ENCODE measurements at places on chromosomes 3 and 15.
A peak's percentile ranks its signal among the peaks of the same experiment; 100 is the strongest.

GRCh38 chr3:29195056-29195455 is 85.8 kb upstream of the RBMS3 start:
- DNase-seq, result no peak

DNA sequence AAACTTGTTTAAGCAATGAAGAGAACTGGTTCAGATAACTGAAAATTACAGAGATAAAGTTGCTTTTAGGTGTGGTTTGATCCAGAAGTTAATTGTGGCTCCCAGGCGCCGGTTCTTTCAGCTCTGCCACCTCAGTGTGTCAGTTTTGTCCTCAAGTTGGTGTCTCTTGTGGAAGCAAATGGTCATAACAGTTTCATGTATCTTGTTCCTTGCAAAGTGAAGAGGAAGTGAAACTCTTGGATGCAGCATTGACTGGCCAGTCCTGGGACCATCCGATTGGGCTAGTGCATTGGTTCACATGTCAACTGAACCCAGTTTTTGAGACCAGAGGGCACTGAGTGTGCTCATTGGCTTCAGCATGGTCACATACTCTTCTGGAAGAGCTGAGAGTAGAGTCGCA is 181.4 kb upstream of the GRM7 start:
- no peak for DNase-seq

- DNase-seq, result no peak
These were observed 100.4 kb upstream of the PHLDB2 start for GRCh38 chr3:111758642-111759041.

DNA sequence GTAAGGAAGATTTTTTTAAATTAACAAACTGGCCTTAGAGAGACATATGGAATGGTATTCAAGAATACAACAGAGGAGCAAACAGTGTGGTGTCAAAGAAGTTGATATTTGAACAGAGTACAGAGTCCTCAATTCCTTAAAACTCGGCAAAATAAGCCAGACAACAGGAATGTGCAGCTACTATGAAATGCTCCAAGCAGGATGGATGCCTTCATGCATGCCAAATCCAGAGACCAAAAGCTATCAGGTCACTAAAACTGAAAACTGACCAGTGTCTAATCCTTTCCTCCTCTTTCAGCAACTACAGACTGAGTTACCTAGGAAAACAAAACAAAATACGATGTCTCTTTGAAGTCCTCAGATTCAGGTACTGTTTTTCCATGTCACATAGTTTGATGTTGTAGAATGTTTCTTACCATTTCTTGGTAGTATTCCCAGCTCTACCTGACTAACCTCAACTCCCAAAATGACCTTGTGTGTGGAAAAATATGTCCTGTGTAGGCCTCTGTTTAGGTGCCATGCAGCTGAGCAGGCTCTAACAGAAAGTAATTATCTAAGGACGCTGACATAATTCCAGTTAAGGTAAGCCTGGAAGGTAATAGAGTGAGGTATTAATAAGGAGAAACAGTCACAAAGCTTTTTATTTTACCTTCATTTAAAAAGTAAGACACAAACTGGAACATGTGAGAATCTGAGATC is 46.9 kb downstream of the TBL1XR1 start:
- DNase-seq, result no peak

DNA sequence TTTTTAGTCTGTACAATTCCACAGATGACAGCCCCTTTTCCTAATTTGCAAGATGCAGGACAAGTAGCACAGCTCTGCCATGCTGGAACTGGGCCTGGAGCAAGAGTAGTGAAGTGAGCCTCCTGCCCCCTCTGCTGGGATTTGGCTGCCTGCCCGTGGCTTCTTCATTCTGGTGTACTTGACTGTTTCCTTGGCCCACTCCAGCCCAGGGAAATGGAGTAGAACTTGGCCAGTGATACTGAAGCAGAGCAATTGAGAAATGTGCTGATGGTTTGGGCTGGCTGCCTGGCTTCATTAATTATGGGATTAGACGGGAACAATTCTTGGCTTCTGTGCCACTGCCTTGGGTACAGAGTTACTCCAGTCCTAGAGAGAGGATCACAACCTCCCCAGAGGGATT is 2.8 kb downstream of the GPD1L start:
- peak; percentile 89 for DNase-seq

DNA sequence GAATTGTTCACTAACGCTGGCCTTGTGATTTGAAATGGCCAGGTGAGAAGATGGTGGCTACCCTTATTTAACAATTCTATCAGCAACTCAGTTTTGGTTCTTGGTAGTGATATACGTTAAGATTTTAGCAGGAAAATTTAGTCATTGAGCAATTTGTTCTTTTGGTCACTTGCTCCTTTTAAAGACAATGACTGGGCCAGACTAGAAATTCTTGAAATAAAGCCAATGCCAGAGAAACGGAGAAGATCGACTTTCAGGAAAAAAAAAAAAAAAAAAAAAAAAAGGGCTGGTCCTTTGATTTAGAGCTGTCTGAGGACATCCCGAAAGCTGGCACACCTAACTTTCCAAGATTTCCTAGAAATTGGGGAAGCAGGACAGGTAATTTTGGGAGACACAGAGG is 178.5 kb downstream of the FNDC3B start:
- no peak for DNase-seq

DNA sequence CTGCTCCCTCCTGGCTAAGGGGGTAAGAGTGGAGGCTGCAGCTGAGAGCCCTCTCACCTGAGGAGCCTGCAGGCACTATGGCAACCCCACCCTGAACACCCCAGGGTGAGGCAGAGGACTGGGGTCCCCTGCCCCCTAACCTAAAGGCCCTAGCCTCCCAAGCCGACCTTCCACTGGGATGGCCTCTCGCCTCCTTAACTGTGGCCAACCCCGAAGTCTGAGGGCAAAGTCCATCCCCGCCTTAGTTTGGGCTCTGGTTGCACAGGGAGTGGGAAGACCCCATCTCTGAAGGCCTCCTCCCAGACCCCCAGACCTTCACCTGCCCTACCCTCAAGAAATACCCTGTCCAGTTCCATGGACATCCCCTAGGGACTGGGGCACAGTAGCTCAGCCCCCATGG is 100.6 kb upstream of the PRR23E start:
- DNase-seq, result no peak

- DNase-seq, result no peak
These were observed 19.8 kb upstream of the TNFSF10 start for GRCh38 chr3:172542999-172543398.

GRCh38 chr3:172659246-172660002 is 51.4 kb downstream of the NCEH1 start:
- DNase-seq, result no peak

- DNase-seq, result no peak
These were observed 10.9 kb upstream of the RFT1 start for GRCh38 chr3:53140847-53141845.

GRCh38 chr15:73607405-73607804 is 25.8 kb downstream of the NPTN start:
- DNase-seq, result no peak

- peak; percentile 80 for DNase-seq
These were observed 13.4 kb upstream of the NR2F2 start for GRCh38 chr15:96316953-96317629.

DNA sequence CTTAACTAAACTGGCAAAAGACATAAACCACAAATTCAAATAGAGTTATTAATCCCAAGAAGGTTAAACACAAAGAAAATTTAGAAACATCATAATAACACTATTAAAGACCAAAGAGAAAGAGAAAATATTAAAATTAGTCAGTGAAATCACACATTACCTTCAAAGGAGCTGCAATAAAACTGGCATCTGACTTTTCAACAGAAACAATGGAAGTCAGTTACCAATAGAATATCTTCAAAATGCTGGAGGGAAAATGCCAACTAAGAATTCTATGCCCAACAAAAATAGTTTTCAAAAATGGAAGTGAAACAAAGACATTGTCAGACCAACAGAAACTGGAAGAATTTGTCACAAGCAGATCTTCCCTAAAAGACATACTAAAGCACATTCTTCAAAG is 68.7 kb upstream of the RNF7 start:
- DNase-seq, result no peak

- no peak for DNase-seq
These were observed 222.7 kb downstream of the GAP43 start for GRCh38 chr3:115845986-115846385.

GRCh38 chr15:91336687-91337086 is 236.6 kb downstream of the SV2B start:
- no peak for DNase-seq

DNA sequence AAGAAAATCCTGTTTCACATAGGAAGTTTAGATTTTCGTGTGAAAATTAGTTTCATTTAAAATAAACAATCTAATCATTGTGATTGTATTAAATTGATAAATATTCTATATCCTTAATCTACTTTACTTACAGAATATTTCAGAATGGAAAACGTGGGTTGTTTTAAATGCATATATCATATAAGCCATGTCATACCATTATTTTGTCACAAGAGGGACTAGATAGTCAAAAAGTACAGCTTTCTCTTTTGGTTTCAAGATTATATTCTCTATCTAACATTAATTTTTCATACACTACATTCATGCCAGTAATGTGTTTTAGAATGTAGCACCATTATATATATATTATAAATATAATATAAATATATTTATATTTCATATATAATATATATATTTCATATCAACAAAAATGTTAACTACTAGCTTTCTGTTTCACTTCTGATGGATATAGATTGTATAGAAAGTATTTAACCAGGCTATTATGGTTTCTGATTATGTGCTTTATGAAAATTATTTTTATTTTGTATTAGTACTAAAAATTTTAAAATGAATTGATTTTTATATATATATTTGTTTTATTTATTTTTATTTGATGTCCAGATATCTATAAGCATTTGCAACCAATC is 45.3 kb downstream of the OSTN start:
- DNase-seq, result no peak

GRCh38 chr15:78107471-78107870 is 15.1 kb downstream of the SH2D7 start:
- DNase-seq, result no peak

DNA sequence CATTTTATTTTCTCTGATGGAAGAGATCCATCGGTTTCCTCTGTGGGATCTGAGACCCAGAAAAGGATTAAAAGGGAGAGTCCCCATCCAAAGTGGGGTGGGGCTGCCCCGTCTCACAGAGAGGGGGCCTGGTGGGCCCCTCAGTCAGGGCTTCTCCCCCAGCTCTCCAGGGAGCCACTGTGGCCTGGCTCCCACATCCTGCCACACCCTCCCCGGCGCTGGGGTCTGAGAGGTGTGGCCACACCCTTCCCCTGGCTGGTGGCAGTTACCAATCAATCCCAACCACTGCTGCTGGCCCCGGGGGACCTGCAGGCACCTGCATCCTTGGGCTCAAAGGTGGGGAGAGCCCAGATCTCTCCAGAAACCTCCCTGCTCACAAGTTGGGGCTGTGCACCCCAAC is 161.8 kb upstream of the IQSEC1 start:
- no peak for DNase-seq

- DNase-seq, result no peak
These were observed 70.7 kb downstream of the CYP19A1 start for GRCh38 chr15:51267703-51268083.

- no peak for DNase-seq
These were observed 16.5 kb downstream of the THBS1 start for GRCh38 chr15:39597336-39597735.

DNA sequence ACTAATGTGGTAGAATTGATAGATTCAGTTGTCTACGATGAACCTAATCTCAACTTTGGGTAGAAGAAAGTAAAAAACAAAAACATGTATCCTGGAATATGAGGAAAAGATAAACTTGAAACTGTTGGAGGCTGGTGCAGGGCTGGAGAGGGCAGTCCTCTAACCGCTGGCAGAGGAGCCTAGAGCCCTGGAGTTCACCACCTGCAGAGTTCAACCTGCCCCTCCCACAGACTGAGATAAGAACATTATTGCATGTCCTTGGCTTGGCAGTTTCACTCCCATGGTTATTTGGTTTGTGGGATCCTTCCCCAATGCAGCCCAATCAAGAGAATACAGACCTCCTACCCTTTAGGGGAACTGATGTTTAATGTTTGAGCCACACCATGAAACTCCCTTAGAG is 53.2 kb upstream of the GATM start:
- no peak for DNase-seq

DNA sequence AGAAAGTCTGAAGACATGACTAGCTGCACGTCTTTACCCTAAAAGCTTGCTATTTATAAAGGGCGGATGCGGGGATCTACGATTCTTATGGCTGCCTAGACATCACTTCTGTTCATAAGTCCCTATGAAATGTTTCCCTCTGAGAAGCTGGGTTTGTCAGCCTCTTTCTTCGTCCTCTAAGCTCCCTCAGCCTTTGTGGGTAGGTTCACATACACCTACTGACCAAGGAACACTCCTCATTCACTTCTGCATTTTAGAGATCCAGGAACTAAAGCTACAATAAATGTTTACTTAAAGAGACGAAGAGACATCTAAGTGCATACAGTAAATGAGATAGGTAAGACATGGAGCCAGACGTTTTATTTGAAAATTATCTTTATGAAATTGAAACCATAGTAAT is 16.7 kb upstream of the RAMAC start:
- DNase-seq, result no peak

DNA sequence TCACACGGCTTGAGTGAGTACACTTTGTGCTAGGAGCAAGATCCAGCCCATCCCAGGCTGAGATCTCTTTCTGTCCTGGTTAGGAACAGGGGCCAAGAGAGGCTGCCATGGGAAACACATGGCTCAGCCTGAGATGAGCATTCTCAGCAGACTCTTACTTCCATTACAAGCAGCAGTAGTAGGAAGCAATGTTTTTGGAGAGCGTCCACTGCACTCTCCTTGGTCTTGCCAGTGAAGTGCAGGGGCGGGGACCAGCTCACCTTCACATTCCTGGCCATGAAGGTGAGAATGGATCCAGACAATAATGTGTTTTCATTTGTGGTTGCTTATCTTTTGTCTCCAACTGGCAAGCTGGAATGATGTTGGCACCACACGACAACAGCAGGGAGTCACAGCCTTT is 24.7 kb downstream of the ZNF80 start:
- no peak for DNase-seq

DNA sequence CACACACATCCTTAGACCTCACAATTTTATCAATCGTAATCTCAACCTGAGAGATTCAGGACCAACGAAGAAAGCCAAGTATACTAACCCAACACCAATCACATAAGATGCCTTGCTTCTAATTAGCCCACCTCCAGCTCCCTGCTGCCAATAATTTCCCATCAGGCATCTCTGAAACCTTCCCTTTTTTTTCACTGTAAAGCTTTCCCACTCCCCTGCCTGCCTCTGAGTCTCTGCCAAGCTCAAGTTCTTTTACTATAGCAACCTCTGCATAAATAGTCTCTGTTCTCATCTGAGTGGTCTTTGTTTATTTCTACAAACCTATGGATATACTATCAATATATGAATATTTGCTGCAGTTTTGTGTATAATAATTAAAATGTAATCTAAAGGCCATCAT is 86.5 kb downstream of the PIK3CB start:
- no peak for DNase-seq

DNA sequence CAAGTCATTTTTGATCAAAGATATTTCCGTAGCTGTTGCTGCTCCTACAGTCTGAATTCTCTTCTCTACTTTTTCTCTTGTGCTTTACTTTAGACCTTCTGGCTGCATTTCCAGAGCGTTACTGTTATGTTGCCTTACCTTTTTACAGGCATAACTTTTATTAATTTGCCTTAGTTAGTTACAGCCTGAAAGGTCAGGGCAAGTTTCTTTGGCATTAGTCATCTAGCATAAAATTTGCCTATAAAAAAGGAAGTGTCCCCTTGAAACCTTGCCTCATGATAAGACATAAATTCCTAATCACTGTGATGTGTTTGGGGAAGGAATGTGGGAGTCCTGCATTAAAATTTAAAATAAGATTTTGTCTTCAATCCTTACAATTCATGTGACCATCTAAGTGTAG is 618.5 kb downstream of the NR2F2 start:
- DNase-seq, result no peak

Data from coronary artery (tissue), 2 donors.